Activated CD4-positive, alpha-beta T cell treated with anti-CD3 and anti-CD28 coated beads for 36 hours (primary cell): ENCODE measurements at places on chromosomes 11 and 22.

DNA sequence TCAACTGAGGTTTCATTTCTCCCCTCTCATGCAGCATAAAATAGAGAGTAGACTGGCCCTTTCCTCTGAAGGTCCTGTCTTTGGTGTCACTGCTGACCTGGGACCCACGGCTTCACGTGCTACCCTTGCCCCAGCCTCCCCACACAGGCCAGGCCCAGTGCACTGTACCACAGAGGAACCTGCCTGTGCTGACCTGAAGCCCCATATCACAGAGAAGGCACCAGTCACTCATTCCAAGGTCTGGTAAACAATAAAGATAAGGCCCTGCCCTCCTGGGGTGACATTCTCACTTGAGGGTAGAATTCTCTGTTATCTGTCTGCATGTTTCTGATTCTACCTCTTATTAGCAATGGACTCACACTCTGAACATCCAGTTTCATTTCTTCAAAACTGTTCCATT is 51.3 kb downstream of the RPL27A start:
- no peak for DNase-seq

GRCh38 chr22:44888491-44889254 is 121.1 kb downstream of the PHF21B start:
- DNase-seq = no peak

- no peak for DNase-seq
These were observed 35.9 kb downstream of the KCNQ1OT1 start for GRCh38 chr11:2663915-2664314.

DNA sequence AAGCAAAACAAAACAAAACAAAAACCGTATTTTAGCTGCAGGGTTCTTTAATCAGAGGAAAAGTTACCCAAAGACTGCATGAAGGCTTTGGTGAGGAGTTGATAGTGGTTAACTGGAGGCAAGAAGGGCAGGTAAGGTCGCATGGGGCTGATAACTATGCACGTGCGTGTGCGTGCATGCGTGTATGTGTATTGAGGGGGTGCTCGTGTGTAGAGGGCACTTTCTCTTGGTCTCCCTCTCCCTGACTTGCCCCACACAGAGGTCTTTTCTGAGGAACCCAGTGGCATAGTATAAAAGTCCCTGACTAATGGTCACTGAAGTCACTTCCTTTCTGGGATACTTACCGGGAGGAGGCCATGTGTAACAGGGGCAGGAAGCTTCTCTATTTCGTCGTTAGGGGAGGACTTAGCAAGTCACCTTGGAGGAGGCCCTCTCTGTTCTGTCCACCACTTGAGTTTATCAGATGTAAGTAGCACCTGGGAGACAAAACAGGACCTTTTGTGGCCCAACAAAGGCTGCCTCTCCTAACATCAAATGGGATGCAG is 20.1 kb upstream of the FCHSD2 start:
- no peak for DNase-seq

- DNase-seq = no peak
These were observed 78.8 kb downstream of the CCDC81 start for GRCh38 chr11:86453290-86454030.

GRCh38 chr22:43439368-43440103 is 27.7 kb downstream of the MPPED1 start:
- DNase-seq = no peak

GRCh38 chr11:290621-291231 is 1.8 kb downstream of the PGGHG start:
- DNase-seq = peak; percentile 12

DNA sequence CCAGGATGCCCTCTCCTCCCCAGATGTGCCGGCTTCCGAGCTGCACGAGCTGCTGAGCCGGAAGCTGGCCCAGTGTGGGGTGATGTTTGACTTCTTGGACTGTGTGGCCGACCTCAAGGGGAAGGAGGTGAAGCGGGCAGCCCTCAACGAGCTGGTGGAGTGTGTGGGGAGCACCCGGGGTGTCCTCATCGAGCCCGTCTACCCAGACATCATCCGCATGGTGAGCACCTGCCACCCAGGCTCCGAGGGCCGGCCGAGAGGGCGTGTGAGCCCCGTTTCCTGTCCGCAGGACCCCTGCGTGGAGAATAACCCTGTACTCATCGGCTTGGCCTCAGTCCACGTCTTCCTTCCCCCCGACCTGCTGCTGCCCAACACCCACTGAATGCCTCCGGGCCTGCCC is 2.2 kb downstream of the PPP2R5B start:
- no peak for DNase-seq

- DNase-seq = no peak
These were observed 4.6 kb upstream of the INS start for GRCh38 chr11:2165571-2165970.

DNA sequence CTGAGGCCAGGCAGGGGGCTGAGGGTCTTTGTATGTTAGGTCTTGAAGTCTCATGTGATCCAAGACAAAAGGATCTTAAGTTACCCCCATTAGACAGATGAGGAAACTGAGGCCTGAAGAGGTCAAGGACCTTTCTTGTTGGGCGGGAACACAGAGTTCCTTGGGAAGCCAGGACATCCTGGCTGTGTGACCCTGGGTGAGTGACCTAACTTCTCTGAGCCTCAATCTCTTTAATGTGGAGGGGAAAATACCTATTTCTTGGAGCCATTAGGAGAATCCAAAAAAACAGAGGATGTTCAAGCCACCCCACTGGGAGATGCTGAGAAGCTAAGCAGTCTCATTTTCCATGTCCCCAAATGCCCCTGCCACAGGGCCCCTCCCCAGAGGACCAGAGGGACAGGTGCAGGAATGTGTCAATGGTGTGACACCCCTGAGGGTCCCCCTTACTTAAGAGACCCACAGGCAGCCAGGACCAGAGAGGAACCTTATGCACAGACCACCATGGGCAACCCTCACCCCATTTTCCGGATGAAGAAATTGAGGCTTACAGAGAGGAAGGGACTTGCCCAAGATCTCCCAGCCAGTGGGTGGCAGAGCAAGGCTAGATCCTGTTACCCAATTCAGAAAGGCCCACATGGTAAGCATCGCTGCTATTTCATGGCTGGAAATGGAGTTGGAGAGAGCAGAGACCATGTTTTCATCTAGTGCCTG is 8.0 kb downstream of the RAC2 start:
- no peak for DNase-seq

DNA sequence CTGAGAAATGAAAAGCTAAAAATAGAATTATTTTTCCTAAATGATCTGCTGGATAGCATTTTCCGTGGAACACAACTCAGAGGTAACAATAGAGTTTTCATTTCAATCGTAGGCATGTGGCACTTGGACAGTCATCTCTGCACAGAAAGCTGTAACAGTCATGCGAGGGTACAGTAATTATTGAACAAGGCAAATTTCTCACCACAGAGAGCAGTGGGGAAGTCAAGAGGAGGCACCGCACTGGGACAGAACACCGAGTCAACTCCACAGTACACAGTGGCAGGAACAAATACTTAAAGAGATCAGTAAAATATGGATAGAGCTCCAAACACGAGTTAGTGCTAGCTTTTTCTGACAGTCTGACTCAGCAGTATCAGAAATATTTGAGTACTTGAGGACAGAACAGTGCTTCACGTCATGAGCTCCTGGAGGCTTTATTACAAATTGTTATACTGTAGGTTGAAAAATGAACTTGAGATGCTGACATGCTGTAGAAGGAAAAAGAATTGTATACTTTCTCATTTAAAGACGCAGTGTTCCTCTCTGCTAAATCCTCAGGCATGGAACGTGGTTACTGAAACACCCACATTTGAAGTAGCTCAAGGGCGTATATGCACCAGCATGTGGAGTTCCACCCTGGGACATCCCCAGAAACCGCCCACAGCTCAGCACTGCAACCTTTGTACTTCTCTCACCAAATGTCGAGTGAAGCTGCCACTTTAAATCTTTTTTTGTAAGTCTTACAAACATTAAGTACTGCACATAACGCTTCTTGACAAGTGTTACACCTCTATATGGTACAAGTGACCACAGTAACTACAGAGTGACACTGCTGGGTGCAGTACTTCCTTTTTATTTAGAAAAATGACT is 27.4 kb upstream of the YPEL1 start:
- peak; percentile 75 for DNase-seq

- no peak for DNase-seq
These were observed 7.0 kb downstream of the CD82 start for GRCh38 chr11:44572436-44572835.

- DNase-seq = no peak
These were observed 599.1 kb downstream of the BRD1 start for GRCh38 chr22:49228431-49229037.

GRCh38 chr22:49953680-49954344 is 6.8 kb upstream of the PIM3 start:
- DNase-seq = no peak

DNA sequence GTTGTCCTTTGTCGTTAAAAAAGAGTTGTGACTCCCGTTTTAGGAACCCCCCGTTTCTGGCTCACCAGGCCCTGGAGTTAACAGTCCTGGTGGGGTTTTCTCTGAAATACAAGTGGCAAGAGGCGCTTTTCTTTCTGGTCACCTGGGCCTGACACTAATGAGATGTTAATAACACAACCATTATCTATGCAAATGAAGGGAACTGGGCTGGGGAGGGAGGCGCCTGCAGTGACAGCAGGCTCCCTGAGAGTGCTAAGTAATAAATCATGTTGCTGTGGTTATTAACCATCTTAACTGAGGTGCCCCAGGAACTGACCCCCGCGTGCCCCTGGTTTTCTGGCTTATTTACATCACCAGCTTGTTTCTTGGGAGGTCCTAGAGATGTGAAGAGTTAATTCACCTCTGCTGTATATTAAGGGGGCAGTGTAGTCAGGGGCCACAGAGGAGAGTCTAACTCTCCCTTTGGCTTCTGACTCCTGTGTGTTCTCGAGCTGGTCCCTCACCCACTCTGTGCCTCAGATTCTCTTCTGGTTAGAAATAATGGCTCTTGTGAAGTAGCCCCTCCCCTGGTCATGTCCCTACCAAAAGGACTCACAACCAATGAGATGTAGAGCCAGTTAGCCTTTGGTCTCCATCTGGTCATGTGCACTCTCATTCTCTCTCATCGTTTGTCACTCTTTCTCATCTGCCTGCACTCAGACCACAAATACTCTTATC is 276.6 kb upstream of the CADM1 start:
- no peak for DNase-seq

DNA sequence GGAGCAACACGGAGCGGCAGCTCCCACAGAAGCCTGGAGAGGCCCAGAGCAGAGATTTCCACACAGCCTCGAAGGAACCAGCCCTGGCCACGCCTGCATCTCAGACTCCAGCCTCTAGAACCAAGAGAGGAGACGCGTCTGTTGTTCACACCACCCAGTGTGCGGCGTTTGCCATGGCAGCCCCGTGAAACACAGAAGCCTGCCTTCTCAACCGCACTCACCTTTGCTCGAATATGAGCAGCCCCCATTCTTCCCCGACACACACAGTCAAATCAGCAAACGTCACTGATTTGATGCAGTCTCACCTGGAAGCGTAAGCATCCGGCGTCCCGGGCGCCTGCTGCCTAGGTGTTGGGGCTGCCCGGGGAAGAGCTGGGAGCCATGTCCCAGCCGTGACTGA is 14.2 kb upstream of the TALDO1 start:
- no peak for DNase-seq

DNA sequence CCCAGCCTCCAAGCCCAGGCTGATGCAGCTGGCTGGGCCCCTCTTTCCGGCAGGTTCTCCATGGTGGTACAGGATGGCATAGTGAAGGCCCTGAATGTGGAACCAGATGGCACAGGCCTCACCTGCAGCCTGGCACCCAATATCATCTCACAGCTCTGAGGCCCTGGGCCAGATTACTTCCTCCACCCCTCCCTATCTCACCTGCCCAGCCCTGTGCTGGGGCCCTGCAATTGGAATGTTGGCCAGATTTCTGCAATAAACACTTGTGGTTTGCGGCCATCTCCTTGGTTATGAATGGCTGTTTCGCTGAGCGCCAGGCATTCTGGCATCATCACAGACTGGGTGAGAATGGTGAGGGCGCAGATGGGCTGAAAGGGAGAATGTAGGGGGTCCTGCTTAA is 3.6 kb downstream of the PRDX5 start:
- DNase-seq = no peak

GRCh38 chr11:1484061-1484671 is 2.4 kb downstream of the MOB2 start:
- no peak for DNase-seq

- DNase-seq = peak; percentile 25
These were observed 74.6 kb downstream of the CELSR1 start for GRCh38 chr22:46462726-46463371.

- DNase-seq = no peak
These were observed 50.4 kb downstream of the DENND5A start for GRCh38 chr11:9214765-9215164.

- no peak for DNase-seq
These were observed 478.3 kb upstream of the ISX start for GRCh38 chr22:34587357-34588356.

GRCh38 chr11:105000167-105000566 is 22.8 kb downstream of the CASP5 start:
- peak; percentile 24 for DNase-seq

DNA sequence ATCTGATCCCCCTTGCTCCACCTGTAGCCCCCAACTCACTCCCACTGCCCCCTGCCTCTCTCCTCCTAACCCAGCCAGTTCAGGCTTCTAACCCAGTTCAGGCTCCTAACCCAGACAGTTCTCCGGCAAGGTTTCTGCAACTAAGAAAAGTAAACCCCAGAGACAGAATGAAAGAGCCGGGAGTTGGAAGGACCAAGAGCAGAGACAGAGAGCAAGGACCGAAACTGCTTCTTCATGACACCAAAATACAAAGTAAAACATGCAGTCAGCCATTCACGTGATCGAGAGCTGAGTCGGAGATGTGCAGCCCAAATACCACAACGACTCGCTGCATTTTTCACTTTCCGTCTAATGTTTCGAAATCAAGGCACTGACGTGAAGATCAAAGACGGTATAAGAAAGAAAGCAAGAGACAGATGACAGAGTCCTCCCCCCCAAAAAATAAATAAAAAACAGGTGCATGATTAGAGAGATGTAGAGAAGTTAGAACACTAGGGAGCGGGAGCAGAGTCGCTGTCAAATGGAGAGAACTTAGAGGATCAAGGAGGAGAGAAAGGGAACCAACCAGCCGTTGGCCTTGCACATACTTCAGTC is 884 bp downstream of the IL10RA start:
- DNase-seq = peak; percentile 86

- DNase-seq = no peak
These were observed 155.1 kb downstream of the TENM4 start for GRCh38 chr11:79285756-79286155.

GRCh38 chr11:121494355-121495099 is 41.8 kb upstream of the SORL1-AS1 start:
- DNase-seq = peak; percentile 68

GRCh38 chr11:128198216-128198772 is 389.1 kb downstream of the ETS1 start:
- DNase-seq = no peak

GRCh38 chr22:22848364-22848866 is 39.2 kb upstream of the IGLL5 start:
- peak; percentile 85 for DNase-seq

GRCh38 chr11:103927535-103927934 is 108.9 kb upstream of the DDI1 start:
- DNase-seq = no peak

GRCh38 chr22:19636696-19637407 is 77.5 kb upstream of the SEPTIN5 start:
- DNase-seq = no peak

- no peak for DNase-seq
These were observed 38.9 kb downstream of the LINC01488 start for GRCh38 chr11:69520186-69520916.

GRCh38 chr11:119550053-119550752 is 127.2 kb upstream of the THY1 start:
- DNase-seq = no peak

- DNase-seq = no peak
These were observed 13.5 kb downstream of the FSHB start for GRCh38 chr11:30244265-30244664.
